Fibroblast of the aortic adventitia (primary cell): ENCODE measurements at places on chromosomes 13 and 19. TPM values are rescaled to one million over a fixed set of nuclear protein-coding genes. Genes with fewer than 3 reads are reported as not detected.

- no peak for DNase-seq
Measured at GRCh38 chr19:55157064-55157908, at the start of gene TNNI3. TSS of gene TNNI3 (minus strand) at chr19:55157732. CDS start at chr19:55157589, 143 bp downstream.

Gene FBN3
- not detected in 2 replicates for total RNA-seq

DNA sequence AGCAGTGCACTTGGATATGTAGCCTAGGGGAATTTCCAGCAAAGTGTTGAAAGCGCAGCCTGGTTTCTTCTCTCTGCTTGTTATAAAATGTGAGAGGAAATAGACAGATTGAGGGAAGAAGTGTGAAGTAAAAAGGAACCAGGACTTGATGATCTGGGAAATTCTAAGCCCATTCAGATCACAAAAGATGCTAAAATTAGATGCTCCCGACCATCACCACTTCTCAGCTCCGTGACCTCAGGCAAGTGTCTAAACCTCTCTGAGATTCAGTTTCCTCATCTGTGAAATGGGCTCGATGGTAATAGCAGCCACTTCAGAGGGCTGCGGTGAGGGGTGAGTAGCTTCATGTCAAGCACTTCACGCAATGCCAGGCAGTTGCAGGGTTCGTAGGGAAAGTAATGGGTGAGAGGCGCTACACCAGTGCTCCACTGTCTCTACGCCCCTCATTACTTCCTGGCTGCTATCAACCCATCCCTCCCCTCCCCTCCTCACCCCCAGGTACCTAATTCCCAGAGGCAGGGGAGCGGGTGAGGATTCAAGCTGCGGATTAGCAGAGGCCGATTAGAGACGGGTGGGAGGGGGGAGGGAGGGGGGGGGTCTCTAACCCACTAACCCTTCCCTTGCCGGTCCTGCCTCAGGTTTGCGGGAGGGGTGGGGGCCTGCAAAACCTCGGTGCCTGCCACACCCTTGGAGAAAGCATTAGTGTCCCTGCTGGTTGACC lies 9.0 kb upstream of the NFIC start:
- no peak for DNase-seq

DNA sequence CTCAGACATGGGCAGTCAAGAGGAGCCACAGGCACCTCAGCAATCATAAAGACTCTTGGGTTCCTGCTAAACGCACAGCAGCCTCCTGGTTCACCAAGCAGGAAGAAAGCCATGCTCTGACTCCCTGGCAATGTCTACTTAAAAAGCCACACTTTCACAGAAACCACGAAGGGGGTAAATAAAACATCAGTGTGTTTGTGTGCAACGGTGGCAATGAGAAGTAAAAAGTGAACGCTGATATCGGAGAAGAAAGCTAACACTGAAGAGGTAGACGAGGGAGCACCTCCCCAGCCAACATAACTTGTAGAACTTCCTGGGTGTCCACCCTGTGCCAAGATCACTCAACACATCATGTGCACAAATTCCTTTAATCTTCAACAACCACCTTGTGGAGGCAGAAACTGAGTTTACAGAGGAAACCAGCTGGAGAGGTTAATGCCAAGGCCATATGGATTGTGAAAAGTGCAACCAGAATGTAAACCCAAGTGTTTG lies 30.2 kb downstream of the HSPH1 start:
- no peak for DNase-seq
